Pancreas (tissue), 10 donors: ENCODE measurements at places on chromosomes 5 and 9. TPM values are rescaled to one million over a fixed set of nuclear protein-coding genes. Genes with fewer than 3 reads are reported as not detected.

GRCh38 chr9:136951541-136952320 is at the start of gene LCN12:
Gene LCN12, plus strand, starts transcription at chr9:136952273. Its CDS starts 55 bp downstream, at chr9:136952328.
- H3K4me1 ChIP-seq: no peaks in the 10 kb centered on the region
- no peaks in the 10 kb centered on the region for H3K36me3 ChIP-seq
- DNase-seq: no peak
- no peak within 1 kb of the TSS for H3K4me3 ChIP-seq
- H3K27me3 ChIP-seq: no peaks in the 10 kb centered on the region

DNA sequence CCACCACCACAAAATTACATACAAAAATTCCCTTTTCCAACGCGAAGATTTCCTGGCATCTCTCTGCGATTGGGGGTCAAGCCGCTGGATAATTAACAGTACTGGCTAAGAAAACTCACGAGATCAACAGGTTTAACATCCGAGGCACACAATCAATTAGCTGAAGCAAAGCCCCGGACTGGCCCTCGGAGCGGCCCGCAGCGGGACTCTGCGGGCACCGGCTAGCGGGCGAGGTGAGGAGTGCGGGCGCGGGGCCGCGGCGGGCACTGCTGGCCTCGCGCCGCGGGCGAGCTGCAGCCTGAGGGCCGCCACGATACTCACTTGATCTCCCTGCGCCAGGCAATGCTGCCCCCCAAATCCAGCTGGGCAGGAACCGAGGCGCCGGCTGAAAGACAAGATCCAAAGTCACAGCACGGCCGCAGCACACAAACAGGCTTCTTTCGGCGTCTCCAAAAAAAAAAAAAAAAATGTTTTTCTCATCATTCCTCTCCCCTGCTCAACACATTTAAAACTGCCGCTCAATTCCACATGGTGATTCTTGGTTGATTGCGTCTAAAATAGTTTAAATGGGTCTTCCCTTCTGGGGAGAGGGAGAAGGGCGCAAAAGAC is 210.2 kb downstream of the MEF2C start:
- DNase-seq: no peak
- no peak overlapping the region for H3K4me3 ChIP-seq
- H3K36me3 ChIP-seq: no peaks in the 10 kb centered on the region
- H3K4me1 ChIP-seq: peaks cover 14% of the 10 kb centered on the region
- no peak overlapping the region for H3K27ac ChIP-seq

DNA sequence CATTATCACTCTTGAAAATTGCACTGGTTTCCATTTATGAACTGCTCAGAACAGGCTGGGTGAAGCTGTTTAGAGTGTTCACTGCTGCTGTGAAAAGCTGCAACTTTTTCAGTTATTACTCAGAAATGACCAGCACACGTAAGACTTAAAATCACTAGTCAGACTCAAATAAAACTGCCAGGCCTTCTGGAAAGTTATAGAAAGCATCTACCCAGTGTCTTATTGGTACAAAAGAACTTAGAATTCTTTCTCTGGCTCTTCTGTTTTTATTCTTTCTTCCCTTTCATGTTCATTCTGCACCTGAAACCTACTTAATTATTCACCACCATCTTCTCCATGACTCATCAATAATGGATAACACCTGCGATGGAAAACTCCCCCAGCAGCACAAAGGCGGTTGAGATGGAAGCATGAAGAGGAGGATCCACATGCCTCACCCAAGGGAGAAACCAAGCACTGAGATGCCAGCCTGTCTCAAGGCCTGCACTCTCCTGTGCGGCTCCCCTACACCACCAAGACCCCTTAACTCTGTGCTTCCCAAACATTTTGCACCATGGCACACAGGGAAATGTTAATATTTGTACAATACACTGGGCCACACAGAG is 171.9 kb downstream of the ENTREP1 start:
- H3K36me3 ChIP-seq: no peaks in the 10 kb centered on the region
- H3K27ac ChIP-seq: no peak overlapping the region
- DNase-seq: no peak
- no peaks in the 10 kb centered on the region for H3K4me1 ChIP-seq

GRCh38 chr5:84275609-84276008 is 109.1 kb downstream of the EDIL3 start:
- H3K27ac ChIP-seq: no peak overlapping the region
- no peaks in the 10 kb centered on the region for H3K36me3 ChIP-seq
- DNase-seq: no peak
- H3K27me3 ChIP-seq: no peaks in the 10 kb centered on the region
- H3K4me1 ChIP-seq: no peaks in the 10 kb centered on the region

DNA sequence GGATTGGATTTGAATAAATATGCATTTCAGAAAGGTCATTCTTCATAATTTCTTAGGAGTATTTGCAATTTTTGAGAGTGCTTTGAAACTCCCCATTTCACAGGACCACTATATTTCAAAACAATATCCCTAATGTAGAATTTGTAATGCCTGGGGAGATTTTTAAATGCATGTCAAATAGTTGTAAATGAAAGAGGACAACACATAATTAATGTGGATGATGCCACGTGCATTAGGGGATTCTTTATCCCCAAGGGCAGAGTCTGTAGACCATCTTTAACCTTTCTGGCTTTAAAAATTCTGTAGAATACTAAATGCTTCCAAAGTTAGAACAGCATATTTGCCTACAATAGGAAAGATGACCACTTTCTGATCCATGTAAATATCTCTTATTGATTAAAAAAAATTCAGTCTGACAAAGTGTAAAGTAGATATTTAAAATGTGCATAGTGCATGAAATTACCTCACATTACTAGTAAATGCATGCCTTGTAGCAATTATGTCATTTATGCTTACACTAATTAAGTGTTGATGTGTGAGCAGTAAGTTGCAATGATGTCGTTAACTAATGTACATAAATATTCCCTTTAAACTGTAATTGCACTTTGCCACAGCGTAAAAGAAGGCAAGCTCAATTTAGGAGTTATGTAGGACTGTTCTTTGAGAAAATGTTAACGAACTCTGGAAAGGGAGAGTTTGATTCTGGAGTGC is 416.1 kb downstream of the PSAT1 start:
- no peaks in the 10 kb centered on the region for H3K36me3 ChIP-seq
- no peak overlapping the region for H3K27ac ChIP-seq
- H3K4me3 ChIP-seq: no peak overlapping the region
- no peaks in the 10 kb centered on the region for H3K4me1 ChIP-seq
- no peaks in the 10 kb centered on the region for H3K27me3 ChIP-seq
- DNase-seq: no peak

The TTLL11 gene
- 6.0 TPM for total RNA-seq
